GM12891 (cell line): ENCODE measurements at places on chromosomes 7 and 10.
A peak's percentile ranks its signal among the peaks of the same experiment; 100 is the strongest.

DNA sequence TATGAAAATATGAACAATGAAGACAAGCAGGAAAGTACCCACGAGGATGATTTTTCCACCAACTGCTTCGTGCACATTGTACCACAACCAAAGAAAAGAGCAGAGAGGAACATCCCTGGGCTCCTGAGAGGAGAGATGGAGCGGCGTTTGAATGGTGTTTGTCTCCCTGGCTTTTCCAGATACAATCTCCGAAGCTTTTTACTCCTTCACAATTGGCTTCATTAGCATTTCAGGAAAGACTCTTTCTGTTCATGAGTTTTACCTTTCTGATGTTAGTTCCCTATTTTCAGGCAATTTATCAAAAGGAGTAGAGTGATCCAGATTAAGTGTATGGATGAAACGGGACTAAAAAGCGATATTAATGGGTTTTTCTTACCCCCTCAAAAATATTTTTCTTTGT lies 49.3 kb downstream of the LYZL2 start:
- no peak for DNase-seq

GRCh38 chr10:125866421-125867029 lies 14.6 kb downstream of the DHX32 start:
- DNase-seq: no peak

DNA sequence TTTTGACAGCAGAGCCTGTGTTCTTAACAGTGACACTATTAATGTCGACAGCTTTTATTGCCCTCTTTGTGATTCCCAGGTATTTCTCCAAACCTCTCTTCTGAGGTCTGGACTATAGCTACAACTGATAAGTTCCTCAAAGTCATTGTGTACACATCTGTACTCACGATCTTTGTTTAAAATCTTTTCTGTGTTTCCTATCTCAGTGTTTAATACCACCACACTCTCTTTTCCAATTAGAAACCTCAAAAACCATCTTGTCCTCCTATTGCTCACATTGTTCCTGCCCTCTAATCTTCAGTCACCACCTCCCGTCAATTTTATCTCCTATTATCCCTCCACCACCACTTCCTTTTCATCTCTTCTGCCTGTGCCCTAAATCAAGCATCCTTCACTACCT lies 12.9 kb upstream of the WASL start:
- no peak for DNase-seq

DNA sequence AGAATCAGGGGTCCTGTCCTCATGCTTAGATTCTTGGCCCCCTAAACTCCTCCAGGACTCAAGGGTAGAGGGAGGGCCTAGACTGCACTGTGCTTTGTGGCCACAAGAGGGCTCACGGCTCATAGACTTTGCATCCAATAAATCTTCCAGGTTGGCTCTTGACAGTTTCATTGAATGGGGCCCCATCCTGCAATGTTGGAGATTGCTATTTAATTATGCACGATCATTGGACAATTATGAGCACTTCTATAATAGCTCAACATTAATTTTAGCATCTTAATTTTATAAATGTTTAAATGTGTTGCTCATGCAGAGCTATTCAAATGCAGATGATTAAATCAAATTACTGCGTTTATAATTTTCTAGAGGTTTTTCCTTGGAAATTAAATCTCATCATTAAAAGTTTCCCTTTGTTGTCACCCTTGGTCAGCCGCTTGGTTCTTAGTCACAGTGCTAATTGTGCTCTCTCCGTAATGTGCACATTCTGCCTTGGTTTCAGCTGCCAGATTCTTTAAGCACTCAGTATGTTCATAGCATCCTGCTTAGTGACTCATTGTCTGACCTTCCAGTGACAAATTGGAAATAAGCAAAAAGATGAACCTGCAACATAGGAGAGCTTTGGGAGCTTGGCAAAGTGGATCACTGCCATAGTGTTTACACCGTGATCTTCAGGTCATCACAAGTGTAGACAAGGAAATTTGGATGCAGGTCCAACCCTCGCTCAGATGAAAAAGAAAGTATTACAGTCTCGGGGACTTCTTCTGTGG lies 33.4 kb upstream of the PLPP4 start:
- DNase-seq: peak; percentile 40

DNA sequence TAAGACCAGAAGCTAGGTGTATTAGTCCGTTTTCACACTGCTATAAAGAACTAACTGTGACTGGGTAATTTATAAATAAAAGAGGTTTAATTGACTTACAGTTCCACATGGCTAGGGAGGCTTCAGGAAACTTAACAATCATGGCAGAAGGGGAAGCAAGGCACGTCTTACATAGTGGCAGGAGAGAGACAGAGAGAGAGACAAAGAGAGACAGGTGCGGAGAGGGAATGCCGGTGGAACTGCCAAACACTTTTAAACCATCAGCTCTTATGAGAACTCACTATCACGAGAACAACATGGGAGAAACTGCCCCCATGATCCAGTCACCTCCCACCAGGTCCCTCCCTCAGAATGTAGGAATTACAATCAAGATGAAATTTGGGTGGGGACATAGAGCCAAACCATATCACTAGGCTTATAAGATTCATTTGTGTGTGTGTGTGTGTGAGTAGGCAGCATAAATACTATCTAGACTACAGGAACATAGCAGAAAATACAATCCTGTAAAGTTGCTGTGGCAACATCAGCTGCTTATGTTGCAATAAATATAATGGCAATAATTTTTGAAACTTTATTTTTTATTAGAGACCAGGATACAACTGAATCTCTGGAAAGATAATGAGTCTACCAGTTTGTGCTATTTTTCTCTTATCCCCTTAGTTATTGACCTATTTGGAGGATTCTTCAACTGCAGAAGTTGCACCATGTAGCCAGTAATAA lies 77.1 kb downstream of the NRF1 start:
- DNase-seq: no peak

GRCh38 chr7:72446591-72447462 lies 34.7 kb upstream of the CALN1 start:
- DNase-seq: no peak

DNA sequence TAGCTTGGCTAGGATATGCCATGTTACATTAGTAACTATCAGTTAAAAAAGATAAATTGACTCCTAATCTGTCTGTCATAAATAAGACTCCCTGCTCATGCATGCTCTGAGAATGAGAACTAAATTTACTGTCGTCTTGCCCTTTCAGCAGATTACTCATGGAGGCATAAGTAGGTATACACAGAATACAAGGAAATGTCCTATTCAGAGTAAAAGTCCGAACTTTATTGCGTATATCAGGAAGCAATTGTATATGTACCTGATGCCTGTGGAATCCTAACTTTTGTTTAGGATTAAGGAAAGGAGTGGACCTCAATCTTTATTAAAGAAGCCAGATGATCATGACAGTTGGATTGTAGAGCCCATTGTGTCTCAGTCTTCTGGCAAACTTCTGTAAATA lies 118.6 kb downstream of the THSD7A start:
- no peak for DNase-seq

- no peak for DNase-seq
These were observed 6.3 kb downstream of the POLD2 start for GRCh38 chr7:44116789-44117666.

GRCh38 chr10:103932971-103933370 lies 15.0 kb upstream of the STN1 start:
- DNase-seq: no peak

DNA sequence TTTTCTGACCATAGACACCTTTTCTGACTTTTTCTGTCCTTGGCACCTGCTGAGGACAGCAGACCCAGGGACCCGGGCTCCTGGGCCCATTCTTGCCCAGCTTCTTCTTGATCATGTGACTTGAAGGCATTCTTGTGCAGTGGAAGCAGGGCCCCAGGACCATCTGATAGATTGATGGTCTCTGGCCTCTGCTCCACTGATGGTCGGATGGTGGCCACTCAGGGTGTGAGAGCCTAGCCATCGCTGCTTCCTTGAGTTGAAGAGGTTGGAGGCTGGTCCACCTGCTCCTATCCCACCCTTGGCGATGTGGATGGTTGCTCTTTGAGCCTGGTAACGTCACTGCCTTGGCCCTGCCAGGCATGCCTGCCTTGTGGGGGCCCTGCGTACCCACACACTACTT lies 37.8 kb upstream of the ZNF716 start:
- no peak for DNase-seq

- DNase-seq: no peak
These were observed 109.9 kb downstream of the ZMIZ1 start for GRCh38 chr10:79178614-79179163.

DNA sequence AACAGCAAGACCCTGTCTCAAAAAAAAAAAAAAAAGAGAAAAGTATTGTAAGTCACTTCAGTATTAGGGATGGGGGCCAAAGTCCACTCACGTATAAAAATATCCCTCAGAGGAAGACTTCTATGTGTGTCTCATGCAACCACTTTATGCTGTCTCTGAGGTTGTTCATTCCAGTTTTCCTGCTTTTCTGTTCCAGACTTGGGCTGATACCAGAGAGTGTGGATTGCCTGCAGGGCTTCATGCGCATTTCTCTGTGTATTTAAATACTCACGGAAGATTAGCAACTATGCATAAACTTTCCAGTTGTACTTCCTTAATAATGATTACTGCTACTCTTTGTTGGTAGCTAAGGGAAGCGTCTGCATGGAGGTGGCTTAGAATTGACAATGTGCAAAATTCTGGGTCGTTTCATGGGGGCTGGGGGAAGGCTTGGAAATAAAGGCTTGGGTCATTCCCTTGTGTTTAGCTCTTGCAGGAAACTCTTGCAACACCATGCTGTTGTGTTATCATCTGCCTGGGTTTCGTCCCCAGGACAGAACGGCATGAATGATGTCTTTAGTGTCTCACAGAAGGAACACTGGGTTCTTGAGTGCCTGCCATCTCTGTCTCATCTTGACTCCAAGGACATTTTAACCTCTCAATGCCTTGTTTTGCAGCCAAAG lies 54.1 kb downstream of the KIAA1217 start:
- DNase-seq: no peak

DNA sequence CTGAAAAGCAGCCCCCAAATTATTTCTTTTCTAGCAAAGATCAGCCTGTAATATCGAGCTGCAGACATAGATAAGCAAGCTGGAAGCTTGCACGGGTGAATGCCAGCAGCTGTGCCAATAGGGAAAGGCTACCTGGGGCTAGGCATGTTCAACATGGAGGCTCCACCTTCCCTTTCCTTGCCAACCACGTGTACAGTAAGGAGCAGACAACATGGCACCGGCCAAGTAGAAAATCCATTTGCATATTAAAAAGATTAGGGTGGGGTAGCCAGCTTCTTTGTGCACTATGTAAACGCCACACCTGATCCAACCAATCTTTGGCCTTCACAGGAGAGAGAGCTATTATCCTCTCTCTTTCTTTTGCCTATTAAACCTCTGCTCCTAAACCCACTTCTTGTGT lies 56.7 kb upstream of the SEPHS1 start:
- DNase-seq: no peak

DNA sequence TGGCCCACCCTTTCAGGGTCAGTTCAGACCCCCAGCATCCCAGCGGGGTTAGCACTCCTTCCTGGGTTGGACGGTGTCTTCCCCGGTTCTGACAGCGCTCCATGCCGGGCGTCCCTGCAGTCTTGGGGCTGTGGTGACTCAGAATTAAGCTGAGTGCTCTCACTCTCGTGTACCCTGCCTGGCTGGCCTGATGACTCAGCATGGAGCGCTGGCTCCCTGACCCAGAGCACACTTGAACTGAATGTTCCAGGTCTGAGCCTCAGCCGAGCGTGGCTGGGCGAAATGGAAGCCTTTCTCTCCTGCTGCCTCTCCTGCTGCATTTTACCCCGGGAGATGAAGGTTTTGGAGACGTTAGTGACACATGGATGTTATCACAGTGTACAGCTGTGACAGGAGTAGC lies 7.1 kb downstream of the BAG3 start:
- DNase-seq: no peak

GRCh38 chr10:26391701-26392695 lies 46.1 kb upstream of the APBB1IP start:
- no peak for DNase-seq

DNA sequence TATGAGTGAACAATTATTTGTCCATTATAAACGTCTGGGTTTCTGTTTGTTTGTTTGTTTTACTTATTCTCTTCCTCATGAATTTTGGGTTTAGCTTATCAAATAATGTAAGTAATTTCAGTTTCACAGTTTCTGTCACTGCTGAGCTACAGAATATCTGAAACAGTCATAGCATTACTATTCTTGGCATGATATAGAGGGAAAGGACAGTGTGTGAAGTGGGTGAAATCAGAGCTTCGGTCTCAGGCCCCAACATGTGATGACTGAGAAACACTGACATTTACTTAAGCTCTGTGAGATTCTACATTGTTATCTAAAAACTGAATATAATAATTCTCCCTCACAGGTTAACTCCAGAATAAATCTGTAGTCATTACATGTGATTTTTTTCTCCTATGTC lies 8.8 kb upstream of the OR6V1 start:
- DNase-seq: no peak

DNA sequence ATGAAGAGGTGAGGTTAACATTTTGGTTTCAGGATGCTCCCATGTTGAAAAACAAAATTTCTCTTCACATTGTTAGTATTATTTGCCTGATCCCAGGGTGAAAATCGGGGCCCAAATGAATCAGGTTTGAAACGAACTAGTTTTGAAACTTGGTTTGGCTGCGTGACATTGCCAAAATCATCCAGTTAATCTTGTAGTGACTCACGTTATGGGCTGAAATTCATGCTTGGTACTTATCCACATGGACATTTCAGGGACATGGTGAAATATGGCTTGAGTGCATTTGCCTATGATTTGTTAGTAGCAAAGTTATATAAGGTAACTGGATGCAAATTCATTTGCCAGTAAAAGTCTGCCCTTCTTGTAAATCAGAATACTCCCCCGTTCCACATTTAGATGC lies 97.3 kb downstream of the CFAP58 start:
- no peak for DNase-seq

DNA sequence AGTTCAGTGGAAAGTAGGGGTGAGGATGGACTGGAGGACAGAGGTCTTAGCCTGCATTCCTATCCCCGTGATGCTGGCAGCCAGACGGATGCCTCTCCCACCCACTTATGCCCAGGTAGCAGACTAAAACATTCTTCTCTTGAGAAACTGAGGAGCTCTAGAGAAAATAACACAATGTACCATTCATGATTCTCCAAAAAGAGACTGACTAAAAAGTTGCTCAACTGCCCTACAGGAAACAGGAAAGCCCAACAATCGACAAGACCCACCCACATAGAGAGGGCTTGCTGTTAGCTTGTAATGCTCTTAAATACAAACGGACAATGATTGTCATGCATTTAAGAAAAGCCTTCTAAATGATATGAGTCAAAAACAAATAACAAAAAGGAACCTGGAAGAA lies 33.2 kb upstream of the PDE1C start:
- DNase-seq: no peak

- no peak for DNase-seq
These were observed 65.1 kb upstream of the HPS1 start for GRCh38 chr10:98511876-98512275.
